Left ventricle myocardium superior (tissue), 1 donor: ENCODE measurements at places on chromosomes 7 and 10.

DNA sequence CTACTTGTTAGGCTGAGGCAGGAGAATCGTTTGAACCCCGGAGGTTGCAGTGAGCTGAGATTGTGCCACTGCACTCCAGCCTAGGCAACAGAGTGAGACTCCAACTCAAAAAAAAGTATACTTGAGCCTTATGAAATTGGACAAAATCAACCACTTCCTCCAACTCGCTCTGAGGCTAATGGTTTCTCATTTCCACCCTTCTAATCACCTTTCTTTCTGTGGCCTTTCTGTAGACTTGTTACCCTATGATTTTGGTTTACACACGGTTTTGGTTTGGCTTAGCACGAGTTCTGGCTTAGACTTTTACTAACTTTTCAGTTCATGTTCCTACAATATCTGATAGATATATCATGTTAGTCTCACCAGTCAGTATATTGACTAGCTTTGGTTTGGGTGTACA is 152.0 kb downstream of the PHTF2 start:
- no peak for DNase-seq

GRCh38 chr10:24505759-24506158 is 217.9 kb downstream of the ARHGAP21 start:
- no peak for DNase-seq

GRCh38 chr7:47992446-47992845 is 13.0 kb upstream of the HUS1 start:
- no peak for DNase-seq

DNA sequence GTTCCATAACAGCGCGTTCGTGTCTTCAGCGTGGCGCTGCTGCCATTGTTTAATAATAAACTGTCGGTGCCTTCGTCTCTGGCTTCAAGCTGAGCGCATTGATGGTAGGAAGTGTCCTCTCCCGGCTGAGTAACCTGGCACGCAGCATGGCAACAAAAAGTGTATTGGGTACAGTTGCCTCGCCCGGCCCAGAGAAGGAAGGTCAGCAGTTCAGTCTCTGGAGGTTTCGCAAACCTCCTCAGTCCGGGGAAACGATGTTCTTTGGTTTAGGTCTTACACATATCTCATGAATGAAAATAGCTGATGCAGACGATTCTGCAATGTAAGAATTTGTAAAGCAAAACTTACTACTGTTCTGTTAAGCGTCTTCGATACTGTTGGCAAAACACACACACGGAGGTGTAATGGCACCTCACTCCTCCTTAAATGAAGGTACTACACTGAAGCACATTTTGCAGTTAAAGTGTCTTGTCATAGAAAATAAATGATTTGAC is 739 bp upstream of the CCDC186 start:
- peak; percentile 65 for DNase-seq

- DNase-seq: no peak
These were observed 18.4 kb upstream of the CCDC71L start for GRCh38 chr7:106679153-106679931.

DNA sequence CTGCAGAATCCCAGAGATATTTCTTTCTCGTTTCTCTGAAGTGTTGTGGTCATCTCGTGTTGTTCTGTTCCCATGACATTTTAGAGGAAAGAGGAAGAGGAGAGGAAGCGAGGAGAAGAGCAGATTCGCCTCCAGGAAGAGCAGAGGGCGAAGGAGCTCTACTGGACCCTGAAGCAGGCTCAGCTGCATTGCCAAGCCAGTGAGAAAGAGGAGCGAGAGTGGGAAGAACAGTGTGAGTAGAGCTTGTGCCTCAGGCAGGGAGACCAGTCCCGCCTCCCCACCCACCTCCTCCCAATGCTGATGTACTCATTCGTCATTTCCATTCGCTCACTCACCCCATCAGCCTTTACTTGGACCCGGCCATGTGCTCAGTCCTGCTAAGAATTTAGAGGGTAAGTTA is 50.8 kb downstream of the SH2D4B start:
- DNase-seq: no peak
